ENCODE measurements at places on chromosomes 4 and X. TPM values are rescaled to one million over a fixed set of nuclear protein-coding genes. Genes with fewer than 3 reads are reported as not detected.

Gene MAGEB10
- total RNA-seq, result 2.4 TPM

Gene SOD3
- total RNA-seq, result 10.4 TPM

Gene RHOXF1
- not detected for total RNA-seq

Gene EGFL6
- total RNA-seq, result 95.3 TPM
